ACHN (cell line): ENCODE measurements at places on chromosomes 16 and 17.

GRCh38 chr17:64095144-64095882 is 34.6 kb downstream of the ERN1 start:
- no peak for DNase-seq

DNA sequence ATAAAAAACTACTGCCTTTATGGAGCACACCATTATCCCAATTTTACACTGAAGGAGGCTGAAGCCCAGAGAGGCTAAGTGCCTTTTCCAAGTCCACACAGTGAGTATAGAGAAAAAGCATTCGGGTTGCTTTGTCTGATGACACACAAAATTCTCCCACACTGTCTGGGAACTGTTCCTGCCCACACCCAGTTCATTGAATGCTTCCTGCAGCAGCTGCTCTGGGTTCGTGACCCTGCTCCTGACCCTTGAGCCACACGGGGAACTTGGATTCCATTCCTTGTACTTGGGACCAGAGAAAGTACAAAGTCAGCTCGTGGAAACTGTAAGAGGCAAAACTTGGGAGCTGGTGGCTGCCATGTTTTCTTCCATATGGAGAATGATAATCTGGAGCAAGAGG is 57.9 kb downstream of the AKAP1 start:
- DNase-seq = no peak

- DNase-seq = no peak
Observed at GRCh38 chr16:26531290-26531730, 535.4 kb upstream of the C16orf82 start.

DNA sequence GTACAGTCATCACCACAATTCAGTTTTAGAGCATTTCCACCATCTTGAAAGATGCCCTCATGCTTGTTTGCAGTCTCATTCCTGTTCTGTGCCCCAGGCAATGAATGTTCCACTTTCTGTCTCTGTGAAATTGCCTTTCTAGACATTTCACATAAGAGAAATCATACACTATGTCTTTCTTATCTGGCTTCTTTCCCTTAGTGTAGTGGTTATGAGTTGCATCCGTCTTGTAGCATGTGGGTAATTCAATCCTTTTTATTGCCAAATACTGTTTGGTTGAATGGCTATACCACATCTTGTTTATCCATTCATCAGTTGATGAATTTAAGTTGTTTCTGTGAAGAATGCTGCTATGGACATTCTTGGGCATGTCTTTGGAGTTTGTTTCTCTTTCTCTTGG is 132.5 kb upstream of the PLCG2 start:
- no peak for DNase-seq

- peak; percentile 90 for DNase-seq
Observed at GRCh38 chr16:89505204-89506112, 2.7 kb upstream of the SPG7 start.

- DNase-seq = peak; percentile 37
Observed at GRCh38 chr17:27206447-27206846, 87.5 kb upstream of the WSB1 start.

DNA sequence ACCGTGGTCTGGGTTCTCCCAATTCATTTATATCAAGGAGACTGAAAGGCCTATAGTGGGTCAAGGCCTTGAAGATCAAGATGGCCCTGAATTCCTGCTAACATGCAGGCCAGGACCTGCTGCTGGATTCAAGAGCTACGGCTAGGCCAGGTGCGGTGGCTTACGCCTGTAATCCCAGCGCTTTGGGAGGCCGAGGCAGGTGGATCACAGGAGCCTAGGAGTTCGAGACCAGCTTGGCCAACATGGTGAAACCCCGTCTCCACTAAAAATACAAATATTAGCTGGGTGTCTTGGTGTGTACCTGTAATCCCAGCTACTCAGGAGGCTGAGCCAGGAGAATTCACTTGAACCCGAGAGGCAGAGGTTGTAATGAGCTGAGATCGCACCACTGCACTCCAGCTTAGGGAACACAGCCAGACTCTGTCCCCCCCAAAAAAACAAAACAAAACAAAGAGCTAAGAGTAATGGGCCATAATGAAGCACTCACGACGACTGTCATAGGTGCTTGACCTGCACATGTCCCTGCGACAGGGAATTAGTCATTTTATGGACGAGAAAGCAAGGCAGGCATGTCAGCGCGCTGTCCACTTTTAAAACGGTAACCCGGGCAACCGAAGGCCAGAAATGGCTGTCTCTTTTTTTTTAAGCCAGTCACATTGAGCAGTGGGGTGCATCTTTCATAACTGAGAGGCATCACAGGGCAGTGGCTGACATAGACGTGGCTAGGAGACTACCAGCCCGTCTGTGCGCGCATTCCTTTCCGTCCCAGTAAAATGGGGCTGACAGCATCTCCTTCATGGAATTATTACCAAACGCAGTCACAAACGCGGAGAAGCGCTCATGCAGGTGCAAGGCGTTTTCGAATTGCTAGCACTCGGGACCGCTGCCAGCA is 1.0 kb upstream of the FBRS start:
- DNase-seq = no peak

DNA sequence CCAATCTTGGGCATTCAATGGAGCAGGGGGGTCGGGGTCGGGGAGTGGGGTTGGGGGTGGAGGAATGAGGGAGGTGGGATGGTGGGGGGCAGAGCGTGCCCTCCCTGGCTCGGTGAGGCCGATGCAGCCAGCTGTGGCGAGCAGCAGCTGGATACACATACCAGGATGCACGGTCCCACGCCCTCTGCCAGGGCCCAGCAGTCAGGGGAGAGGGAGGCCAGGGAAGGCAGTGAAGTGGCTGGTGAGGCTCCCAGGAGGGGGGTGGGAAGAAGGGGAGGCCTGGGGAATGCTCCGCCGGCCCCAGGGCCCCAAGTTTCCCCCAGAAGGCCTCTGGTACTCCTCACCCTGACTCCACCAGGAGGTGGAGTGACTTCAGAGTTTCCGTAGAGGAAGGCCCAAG is 77.6 kb upstream of the LHX1 start:
- no peak for DNase-seq

DNA sequence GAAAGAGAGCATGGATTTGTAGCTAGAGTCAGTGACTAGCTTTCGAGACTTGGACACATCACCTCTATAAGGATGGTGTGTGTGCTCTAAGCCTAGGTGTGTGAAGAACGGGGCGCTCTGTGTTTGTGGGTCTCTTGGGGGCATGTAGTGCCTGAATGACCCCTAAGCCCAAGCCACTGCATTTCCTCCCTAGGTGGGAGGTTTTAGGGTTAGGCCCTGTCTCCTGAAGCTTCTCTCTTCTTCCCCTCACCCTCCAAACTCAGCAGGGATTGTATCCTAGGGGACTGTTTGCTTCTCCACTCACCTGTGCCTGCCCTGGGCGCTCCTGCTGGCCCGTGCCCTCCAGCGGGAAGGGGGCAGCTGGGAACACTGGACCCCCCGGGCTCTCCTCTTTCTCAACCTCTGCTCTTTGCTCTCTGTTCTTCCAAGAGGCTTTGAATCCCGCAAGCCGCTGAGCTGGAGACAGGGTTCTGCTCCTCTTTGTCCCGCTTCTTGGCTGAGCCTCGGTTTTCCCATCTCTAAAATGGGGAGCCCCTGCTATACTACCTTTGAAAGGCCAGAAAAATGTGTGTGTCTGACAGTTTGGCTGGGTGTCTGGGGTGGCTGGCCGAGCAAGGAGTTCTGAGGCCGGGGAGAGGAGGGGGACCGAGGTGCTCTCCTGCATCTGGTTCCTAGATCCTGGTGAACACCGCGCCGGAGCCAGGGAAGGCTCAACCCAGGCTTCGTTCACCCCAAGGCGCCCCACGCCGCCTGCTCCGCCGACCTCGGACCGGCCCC is 810 bp downstream of the CYGB start:
- no peak for DNase-seq

- no peak for DNase-seq
Observed at GRCh38 chr16:75580-76501, 2.2 kb upstream of the MPG start.

DNA sequence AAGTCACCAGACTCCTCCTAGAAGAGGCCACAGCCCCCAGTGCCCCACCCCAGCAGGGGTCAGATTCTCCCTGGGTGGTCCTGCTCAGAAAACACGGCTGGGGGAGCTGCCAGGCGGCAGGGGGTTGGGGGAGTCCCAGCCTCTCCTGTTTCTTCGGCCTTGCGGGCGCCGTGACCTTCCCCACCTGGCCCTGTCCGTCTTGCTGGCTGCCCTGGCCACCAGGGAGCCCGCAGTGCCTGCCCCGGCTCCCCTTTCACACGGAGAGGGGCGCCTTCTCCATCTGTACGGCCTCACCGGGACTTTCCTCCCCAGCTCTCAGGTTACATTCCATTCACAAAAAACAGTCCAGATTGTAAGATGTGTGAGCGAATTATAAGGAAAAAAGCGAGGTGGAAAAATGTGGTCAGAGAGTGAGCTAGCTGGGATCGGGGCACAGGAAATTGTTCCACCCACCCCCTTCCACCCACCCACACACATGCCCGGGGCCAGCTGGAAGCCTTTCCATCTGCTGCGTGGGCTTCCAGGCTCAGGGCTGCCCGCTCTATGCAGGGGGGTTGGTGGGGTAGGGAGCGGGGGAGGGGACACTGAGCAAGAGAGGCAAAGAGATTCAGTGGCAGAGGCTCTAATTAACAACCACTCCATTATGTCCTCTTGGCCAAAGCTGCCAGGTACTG is 14.6 kb upstream of the CIBAR2 start:
- no peak for DNase-seq

DNA sequence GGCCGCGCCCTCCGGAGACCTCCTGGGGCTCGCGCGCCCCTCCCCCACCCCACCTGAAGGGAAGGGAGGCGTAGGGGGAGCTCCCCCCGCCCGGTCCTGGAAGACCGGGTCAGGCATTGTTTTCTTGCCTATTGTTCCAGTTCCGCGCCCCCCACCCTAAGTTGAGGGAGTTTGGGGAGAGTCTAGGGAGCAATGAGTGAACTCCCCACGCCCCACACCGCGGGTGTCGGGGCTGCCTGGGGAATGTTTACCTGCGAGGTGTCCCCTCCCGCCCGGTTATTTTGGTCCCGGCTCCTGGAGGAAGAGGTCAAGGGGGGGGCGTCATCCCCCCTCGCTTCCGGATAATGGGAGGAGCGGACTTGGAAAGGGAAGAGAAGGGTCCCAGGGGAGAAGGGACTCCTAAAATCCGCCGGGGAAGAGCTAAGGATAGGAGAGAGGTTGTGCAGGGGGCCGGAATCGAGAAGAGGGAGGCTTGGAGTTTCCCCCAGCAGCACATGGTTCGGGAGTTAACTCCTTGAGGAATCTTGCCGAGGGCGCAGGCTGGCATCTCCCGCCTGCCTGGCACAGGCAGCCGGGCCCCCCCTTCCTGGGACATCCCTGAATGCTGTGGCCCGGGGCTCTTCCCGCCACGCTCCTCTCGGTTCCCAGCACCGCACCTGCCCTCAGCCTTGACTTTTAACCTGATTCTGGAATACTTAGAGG is 881 bp downstream of the MLLT6 start:
- peak; percentile 46 for DNase-seq

- peak; percentile 80 for DNase-seq
Observed at GRCh38 chr17:48610282-48611211, at the start of gene HOXB7. HOXB7 (minus strand) TSS chr17:48611017; CDS start chr17:48610918, 99 bp downstream.

DNA sequence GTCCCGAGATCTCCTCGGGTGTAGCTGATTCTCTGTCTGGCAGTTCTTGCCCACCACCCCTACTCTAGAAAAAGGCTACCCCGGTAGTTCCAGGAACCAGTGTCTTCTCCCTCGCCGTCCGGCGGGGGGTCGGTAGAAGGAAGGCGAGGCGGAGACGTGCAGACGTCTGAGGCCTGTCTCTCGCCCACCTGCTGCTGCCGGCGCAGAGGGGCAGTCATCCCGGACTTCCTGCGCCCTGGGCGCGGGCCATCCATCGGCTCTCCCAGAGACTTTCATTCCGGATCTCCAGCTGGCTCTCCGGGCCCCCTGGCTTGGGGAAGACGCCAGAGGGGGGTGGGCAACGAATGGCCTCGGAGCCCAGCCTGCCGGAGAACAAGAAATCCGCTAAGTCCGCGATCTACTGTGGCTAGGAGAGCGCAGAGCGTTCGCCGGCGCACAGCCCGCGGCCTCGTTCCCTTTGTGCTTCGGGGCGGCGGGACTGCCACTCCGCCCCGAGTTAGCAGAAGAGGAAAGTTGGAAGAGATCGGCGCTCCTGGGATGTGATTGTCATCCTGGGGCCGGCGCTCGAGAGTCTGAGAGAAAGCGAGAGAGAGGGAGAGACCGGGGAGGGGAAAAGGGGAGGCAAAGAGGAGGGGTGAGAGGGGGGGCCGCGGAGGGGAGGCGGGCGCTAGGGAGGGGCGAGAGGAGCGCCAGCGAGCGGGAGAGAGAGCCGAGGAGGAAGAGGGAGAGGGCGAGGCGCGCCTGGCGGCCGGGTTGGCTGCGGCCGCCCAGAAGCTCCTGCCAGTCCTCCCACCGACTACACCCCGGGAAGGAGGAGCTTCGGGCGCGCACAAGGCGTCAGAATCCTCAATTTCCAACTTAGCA is at the start of gene IRX5:
IRX5 (plus strand) TSS at position 861 of the 864 bp plus-strand sequence. CDS start 334 bp downstream, outside the sequence.
- DNase-seq = peak; percentile 97
